ENCODE measurements at places on chromosomes 11 and 22.
A peak's percentile ranks its signal among the peaks of the same experiment; 100 is the strongest.

- no peak for DNase-seq
Observed at GRCh38 chr11:73192272-73192671, 25.8 kb upstream of the P2RY2 start.

DNA sequence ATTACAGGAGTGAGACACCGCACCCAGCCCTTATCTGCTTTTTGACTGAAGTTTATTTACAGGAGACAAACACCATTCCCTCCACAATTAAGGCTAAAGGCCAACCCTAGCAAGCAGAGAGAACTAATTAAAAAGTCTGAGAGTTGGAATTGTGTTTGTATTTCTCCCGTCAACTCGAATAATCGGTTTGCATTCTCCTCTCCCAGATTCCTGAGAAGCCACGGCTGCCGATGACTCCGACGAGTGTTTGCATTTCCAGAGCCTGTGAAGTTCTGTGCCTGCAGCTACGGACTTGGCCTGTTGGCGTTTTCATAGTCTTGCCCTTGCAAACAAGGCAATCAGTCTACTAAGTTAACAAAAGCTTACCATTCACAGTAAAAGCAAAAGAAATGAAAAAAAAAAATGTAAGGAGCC lies 73.2 kb upstream of the NUP50 start:
- DNase-seq = no peak

- DNase-seq = no peak
Observed at GRCh38 chr22:17980015-17980590, 44.3 kb downstream of the MICAL3 start.

- no peak for DNase-seq
Observed at GRCh38 chr11:35927682-35928081, 16.2 kb upstream of the LDLRAD3 start.

DNA sequence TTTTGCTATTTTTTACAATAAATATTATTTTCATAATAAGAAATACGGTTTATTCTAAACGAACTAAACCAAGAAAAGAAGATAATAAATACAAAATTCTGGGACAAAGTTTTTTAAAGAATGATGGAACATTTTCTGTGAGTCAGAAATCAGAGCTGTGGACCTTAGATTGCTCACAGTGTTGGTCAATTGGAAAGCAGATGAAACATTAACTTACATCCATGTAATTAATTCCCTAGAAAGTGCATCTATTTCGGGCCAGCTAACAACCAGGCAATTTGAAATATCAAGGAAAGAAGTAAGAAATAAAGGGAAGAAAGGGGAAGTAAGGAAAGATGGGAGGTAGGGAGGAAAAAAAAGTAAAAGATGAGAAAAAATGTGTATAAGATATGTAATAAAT lies 1569.8 kb upstream of the TENM4 start:
- no peak for DNase-seq

- no peak for DNase-seq
Observed at GRCh38 chr22:44439356-44440223, 58.4 kb downstream of the RTL6 start.

- no peak for DNase-seq
Observed at GRCh38 chr22:31496735-31497146, 405 bp downstream of the SFI1 start.

GRCh38 chr22:26436903-26437515 lies 7.9 kb downstream of the ASPHD2 start:
- DNase-seq = no peak

DNA sequence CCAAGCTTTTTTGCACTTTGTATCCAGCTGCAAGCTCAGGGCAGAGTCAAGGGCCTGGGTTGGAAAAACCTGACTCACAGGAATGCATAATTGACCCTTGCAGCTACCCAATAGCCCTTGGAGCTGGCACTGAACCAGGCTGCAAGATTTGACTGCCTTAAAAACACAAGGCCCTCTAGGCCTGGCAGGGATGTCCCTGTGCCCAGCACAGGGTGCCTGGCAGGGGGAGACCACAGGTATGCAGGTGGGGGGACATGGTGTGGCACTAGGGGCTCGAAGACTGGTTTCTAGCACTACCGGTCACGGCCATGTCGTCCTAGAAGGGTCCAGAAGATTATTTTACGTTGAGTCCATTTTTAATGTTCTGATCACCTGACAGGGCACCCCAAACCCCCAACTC lies 30.2 kb downstream of the SBF1 start:
- no peak for DNase-seq

GRCh38 chr11:9566561-9567063 lies 6.9 kb upstream of the WEE1 start:
- DNase-seq = no peak

- no peak for DNase-seq
Observed at GRCh38 chr11:77669848-77670511, 32.4 kb upstream of the CLNS1A start.

- no peak for DNase-seq
Observed at GRCh38 chr22:44098021-44098739, 74.1 kb downstream of the PARVB start.

DNA sequence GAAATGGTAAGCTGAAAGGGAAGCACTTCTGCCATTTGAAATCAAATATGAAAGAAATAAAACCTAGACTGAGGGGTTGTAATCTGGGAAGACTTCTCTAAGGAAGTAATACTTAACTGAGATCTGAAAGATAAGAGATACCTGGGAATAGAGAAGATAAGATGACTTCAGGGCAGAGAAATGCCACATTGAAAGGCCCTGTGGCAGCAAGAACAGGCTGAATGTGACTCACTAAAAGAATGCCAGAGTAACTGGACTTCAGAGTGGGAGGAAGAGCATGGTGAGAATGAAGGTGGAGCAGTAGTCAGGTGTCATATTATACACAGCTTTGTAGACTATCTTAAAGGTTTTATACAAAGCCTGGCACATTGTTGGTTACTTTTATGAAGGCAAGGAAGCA lies 17.6 kb downstream of the CALCA start:
- DNase-seq = no peak

- DNase-seq = no peak
Observed at GRCh38 chr11:128548649-128549255, 38.6 kb downstream of the ETS1 start.

- DNase-seq = peak; percentile 99
Observed at GRCh38 chr11:6682936-6683861, at the start of gene MRPL17. Gene MRPL17, minus strand, starts transcription at chr11:6683340. Its CDS starts 44 bp downstream, at chr11:6683296.

DNA sequence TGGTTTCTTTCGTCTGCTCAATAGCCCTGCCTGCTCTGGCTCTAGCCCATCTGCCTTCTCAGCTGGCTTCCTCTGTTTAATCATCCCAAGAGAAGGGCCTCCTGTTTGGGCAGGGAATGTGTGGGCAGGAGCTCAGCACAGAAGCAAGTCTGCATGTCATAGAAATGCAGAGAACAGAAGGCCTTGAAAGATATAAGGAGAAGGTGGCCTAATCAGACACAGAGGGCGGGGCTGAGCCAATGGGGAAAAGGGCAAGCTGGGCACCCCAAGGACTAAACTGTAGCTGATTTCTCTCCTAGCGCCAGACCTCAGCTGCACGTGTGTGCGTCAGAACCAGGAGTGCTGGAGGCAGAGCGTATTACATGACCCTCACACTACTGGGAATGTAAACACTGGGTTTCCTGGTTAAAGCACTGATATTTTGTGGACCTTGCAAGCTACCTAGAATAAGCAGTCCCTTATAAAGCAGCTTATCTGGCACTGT lies 7.6 kb upstream of the CCKBR start:
- no peak for DNase-seq

- no peak for DNase-seq
Observed at GRCh38 chr22:36332623-36333332, 55.0 kb downstream of the MYH9 start.

DNA sequence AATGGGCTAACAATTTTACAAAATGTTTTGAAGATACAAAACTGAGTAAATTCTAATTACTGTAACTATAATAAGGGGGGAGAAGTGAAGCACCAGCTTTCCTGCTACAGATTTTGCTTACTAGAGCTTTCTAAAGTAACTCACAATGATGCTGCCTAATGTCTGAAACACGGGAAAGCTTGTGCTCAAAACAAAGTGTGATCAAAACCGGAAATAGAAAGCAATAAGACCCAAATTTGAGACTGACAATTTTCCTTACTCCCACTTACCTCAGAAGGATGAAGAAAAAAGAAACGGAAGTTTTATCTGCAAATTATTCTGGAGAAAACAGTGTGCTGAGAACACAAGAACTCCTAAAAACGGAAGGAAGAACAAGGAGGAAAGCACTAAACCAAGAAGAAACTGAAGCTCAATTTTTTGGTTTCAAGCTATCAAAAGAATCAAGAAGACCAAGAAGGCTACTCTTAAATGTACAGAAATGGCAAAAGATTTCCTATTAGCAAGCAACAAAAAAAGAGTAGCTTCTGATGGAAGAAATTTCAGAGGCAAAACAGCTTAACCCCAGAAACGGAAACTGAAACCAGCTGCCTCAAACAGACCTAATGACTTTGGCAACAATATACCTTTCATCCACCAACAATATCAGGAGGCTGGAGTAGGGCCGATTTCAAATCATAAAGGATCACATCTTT lies 33.4 kb downstream of the AMBRA1 start:
- DNase-seq = no peak

DNA sequence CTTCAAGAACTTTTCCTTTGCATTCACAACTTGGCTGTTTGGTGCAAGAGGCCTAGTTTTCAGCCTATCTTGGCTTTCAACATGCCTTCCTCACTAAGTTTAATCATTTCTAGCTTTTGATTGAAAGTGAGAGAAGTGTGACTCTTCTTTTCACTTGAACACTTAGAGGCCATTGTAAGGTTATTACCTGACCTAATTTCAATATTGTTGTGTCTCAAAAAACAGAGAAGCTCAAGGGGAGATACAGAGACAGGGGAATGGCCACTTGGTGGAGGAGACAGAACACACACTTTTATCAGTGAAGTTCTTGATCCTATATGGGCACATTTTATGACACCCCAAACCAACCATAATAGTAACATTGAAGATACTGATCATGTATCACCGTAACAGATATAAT lies 532.3 kb downstream of the DLG2 start:
- DNase-seq = no peak

DNA sequence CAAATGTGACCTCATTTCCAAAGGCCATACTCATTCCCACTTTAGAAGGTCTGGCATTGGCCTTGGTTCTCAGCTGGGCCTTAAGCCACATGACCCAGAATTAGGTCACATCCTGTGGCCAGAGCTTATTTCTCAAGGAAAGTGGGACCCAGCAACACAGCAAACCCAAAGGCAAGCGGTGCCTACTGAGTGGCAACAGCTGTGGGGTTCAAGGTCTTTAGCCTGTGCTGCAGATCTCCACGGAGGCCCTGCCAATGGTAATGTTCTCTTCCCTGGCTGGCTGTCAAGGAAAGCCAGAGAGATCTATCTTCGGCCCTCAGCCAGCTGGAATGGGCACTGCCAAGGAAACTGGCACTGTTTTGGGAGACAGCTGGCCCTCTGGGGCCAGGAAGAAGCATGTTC lies 41.5 kb upstream of the TP53I11 start:
- no peak for DNase-seq

- no peak for DNase-seq
Observed at GRCh38 chr11:72824811-72825505, 10.7 kb downstream of the ATG16L2 start.

GRCh38 chr11:60348116-60348515 lies 21.1 kb downstream of the MS4A6E start:
- no peak for DNase-seq

DNA sequence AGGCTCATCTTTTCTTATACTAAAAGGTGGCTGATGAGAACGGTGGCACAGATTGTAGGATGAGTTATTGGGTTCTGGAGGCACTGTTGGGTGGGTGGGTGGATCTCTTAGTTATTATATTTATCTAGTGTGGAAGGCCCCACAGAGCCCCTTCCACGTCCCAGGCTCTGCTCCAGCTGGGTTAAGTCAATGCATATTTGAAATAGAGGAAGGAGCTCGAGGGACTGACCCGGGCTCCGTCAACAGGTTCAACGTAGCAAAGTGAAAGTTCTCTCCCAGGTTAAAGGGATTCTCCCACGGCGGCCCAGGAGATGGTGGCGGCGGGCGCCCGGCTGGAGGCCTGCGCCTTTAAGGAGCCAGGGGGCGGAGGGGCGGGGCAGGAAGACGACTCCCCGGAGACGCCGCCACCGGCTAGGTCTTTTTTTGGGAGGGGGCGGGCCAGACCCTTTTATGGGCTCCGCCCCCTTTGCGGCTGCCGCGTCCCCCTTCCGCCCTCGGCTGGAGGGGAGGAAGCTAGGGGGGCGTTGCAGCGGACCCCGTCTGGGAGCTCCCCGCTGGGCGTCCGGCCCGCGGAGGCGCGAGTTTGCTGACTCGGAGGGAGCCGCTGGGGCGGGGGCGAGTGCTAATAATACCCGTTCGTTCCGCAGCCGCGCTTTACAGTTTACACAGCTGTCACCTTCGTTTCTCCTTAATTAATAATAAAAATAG lies 1.5 kb upstream of the INPPL1 start:
- DNase-seq = peak; percentile 87

DNA sequence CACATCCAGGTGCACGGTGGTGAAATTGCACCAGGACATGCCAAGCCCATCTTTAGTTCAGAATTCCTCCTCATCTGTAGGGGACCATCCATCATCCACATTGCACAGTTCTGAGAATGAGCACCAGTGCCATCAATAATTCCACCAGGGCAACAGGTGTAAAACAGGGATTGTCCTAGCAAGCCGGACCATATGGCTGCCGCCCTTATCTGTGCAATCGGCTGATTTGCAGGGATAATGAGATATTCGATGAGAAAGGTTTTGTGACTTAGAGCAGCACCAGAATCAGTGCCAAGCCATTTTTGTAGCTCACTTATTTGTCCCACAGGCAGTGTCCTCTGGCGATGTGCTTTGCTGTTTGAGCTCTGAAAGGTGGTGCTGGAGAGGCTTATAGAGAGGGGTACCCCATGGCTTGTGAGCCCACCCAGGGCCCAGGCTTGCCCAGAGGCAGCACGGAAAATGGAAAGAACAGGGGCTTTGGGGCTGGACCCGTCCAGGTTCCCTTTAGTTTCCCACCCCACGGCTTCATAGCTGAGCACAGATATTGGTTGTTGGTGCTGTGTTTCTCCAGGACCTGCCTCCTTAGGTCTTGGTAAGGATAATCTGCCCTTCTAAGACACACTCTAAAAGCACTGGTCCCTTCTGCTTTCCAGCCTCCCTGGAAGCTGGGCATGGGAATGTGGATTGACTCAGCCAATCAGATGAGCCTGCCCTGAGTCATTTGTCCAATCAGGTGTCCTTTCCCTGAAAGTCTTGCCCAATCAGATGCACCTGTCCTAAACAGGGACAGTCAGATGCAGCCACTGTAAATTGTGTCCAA lies 84.0 kb upstream of the SHANK2 start:
- DNase-seq = no peak

- DNase-seq = no peak
Observed at GRCh38 chr11:123361110-123361509, 69.0 kb upstream of the GRAMD1B start.

- no peak for DNase-seq
Observed at GRCh38 chr11:103845331-103845730, 191.1 kb upstream of the DDI1 start.

DNA sequence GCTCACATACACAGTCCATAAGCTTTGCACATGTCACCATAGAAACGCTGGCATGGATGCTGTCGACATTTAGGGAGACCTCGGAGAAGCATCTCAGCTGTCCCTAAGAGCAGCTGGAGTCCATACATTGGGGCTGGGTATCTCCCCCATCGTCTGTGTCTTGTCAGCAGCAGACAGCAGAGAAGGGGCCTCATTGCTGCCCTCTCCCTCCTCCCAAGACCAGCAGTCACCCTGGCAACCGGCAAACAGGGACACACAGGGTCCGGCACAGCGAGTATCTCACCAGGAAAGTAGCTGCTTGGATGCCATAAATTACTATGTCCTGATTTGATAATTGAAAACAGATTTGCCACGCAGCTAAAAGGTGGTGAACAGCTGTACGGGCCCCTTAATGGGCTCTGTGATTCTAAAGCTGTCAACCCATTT lies 84.4 kb downstream of the CD44 start:
- DNase-seq = no peak

GRCh38 chr11:2924821-2925675 lies 4.2 kb downstream of the PHLDA2 start:
- no peak for DNase-seq

All from putamen (tissue), 1 donor.